ENCODE measurements at places on chromosomes 16 and 17.

- DNase-seq, result no peak
Measured at GRCh38 chr16:67435758-67436164, 4.8 kb downstream of the HSD11B2 start.

DNA sequence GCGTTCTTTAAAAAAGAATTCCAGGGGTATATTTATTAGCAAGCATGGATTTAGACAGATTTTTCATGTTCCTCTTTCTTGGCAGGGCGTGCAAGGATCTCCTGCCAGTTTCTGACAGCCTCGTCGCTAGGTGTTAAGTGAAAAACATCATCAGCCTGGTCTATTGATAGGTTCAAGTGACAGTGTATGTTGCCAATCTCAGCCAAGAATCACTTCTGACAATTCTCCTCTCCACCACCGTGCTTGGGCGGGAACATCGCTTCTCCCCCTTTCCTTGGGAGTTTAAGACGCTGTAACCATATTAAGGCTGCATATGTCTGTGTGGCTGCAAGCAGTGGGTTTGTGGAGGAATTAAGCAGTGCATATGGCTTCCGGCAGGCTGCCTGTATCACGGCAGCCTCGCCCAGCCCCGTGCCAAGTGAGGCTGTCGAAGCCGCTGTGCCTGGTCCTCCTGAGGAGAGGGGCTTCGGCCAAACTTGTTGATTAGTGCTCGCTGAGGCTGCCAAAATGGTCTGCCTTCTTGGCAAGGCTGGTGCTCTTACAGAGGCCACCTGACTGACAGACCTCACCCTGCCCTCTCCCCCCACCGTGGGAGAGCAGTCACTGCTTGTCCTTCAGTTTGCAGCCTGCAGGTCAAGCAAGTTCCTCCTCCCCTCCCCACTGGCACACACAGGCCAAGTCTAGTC lies 132.2 kb upstream of the MPHOSPH6 start:
- no peak for DNase-seq

- DNase-seq, result no peak
Measured at GRCh38 chr17:19796457-19796856, 48.4 kb upstream of the ALDH3A1 start.

GRCh38 chr17:78939615-78940014 lies 14.4 kb upstream of the TIMP2 start:
- no peak for DNase-seq

- DNase-seq, result no peak
Measured at GRCh38 chr16:66932076-66932475, 2.1 kb downstream of the CIAO2B start.

- peak; percentile 37 for DNase-seq
Measured at GRCh38 chr17:60127068-60128064, 22.4 kb upstream of the CA4 start.

- DNase-seq, result no peak
Measured at GRCh38 chr16:85948138-85948509, 49.2 kb downstream of the IRF8 start.

DNA sequence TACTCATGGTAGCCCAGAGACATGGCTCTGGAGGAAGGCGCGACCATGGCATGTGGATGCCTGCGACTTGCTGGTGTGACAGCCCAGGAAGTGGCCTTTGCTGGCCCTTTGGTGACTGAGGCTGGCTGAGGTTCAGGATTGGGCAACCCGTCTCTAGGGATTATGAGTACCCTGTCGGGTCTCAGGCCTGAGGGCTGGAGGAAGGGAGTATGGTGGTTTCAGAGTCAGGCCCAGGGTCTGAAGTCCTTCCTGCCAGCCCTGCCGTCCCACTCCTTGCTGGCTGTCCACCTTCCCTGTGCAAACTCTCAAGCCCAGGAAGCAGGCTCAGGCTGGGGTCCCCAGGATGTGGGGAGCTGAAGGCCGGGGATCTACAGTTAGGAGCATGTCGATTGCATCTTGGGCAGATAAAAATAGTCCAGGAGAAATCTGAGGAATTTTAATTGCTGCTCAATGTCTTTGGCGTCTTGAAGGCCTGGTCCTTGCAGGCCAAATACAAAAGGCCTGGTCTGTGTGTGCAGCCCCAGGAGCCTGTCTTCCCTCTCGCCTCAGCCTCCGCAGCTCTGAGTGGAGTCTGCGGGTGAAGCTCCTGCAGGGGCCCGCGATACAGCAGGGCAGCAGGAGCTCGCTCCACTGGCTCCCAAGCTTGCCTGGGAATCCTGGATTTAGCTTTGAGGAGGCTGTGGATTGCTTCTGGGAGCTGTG lies 52.5 kb downstream of the NKD1 start:
- no peak for DNase-seq

DNA sequence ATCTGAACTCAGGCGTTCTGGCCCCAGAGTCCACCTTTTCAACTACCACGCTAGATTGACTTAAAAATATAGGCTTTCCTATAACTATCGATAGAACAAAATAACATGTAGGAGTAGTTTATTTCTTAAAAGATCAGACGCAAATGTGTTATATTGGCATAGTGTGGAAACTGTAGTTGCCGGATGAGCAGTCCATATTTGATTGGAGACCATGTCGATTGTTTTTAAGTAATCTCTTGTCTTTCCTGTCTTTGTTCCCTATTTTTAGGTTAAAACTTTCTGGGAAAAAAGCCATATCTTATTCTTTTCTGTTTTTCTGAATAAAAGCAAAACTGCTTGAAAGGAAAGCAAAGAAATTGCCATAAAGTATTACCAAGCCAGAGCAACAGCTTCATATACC lies 53.1 kb downstream of the GAN start:
- DNase-seq, result no peak

DNA sequence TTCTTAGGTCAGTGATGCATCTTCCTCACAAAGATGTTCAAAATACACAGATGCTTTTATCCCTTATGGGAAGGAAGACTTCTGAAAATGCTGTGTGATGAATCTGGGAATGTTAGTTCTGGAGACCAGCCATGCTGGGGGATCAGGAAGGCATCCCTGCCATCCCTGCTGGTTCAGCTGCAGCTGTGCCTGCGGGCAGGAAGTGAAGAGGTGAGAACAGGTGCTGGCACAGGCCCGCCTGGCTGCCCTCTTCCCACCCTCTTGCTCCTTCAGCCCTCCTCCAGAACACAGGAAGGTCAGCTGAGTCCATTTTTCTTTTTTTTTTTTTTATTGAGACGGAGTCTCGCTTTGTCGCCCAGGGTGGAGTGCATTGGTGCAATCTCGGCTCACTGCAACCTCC lies 15.2 kb downstream of the RAB11FIP3 start:
- no peak for DNase-seq

DNA sequence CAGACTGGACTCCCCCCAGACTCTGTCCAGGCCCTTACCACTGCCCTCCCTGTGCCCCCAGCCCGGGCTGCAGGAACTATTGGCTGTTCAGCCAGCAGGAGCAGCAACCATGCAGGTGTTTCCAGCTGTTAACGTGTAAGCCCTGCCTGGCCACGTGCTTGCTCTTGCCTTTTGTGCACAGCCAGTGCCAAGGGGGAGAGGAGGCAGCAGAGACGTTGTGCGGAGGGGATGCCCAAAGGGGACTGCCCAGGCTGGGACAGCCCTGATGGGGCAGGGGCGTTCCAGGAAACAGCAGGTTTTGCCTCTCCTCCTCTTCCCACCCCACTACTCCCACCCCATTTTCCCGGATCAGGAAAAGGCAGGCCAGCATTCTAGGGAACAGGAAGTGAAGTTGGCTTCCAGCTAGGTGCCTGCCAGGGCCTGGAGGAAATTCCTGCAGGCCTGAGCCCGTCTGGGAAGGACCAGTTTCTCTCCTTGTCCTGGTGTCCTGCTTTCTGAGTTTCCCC lies 16.7 kb upstream of the LASP1NB start:
- no peak for DNase-seq

DNA sequence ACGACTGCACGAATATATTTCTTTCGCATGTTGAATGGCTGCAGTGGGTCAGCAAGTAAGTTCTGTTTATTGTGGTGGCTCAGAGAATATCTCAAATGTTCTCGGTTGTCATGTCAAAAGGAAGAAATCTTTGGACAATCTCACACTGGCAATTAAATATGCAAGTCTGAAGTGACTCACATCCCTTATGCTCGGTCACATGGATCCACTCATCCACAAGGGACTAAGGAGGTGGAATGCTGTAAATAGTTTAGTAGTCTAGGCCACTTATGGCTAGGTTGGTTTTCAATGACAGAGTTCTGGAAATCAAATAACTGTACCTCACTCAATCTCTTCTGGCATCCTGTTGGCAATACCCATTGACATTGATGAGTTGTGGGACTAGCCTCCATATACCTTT lies 33.0 kb upstream of the PMP22 start:
- no peak for DNase-seq

GRCh38 chr17:81977211-81977808 lies at the start of gene ASPSCR1:
Gene ASPSCR1, plus strand, starts transcription at chr17:81977629. Its CDS starts 18 bp downstream, at chr17:81977647.
- DNase-seq, result peak; percentile 60

DNA sequence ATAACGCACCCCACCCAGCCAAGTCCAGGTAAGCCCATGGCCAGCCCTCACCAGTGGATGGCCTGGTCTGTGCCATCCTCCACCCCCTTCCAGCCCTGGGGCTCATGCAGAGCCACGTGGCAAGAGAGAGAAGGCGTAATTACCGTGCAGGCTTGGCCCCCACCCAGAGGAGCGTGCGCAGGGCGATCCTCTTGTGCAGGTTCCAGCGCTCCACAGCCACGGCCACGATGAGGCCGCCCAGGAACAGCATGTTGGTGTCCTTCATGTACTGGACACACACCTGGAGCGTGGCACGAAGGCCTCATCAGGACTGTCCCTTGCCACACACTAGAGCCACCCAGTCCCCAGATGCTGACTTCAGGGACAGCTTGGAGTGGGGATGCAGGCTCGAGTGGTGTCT lies 6.7 kb downstream of the SLC13A5 start:
- no peak for DNase-seq

GRCh38 chr16:1398826-1399581 lies 15.5 kb downstream of the UNKL start:
- DNase-seq, result no peak

GRCh38 chr17:74981979-74982662 lies 5.3 kb upstream of the CDR2L start:
- DNase-seq, result peak; percentile 88

DNA sequence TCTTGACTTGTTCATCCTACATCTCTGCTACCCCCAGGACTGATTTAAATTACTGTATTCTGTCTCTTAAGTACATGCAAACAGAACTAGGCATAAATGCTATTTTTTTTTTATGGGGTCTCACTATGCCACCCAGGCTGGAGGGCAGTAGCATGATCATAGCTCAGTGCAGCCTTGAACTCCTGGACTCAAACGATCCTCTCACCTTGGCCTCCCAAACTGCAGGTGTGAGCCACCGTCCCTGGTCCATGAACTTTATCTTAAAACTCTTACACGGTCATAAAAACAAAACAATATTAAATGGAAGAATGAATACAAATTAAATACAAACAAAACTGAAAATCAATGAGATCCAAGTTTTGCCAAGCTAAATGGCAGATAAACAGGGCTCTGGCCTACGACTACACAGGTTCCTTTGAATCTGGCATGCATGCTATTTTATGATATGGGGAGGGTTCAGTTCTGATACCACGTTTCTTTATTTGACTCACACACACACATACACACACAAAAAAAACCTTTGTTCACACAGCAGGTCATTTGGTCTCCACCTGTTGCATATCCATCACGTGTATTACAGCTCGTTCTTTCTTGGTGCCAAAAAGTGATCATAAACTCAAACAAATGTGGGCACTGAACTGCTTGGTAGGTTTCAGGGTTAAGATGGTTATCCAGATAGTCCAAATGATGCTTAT lies 1.1 kb upstream of the PKD1L3 start:
- DNase-seq, result no peak

GRCh38 chr17:59338498-59338897 lies 7.0 kb downstream of the YPEL2 start:
- no peak for DNase-seq

- DNase-seq, result no peak
Measured at GRCh38 chr17:16121915-16122314, 93.4 kb downstream of the NCOR1 start.

DNA sequence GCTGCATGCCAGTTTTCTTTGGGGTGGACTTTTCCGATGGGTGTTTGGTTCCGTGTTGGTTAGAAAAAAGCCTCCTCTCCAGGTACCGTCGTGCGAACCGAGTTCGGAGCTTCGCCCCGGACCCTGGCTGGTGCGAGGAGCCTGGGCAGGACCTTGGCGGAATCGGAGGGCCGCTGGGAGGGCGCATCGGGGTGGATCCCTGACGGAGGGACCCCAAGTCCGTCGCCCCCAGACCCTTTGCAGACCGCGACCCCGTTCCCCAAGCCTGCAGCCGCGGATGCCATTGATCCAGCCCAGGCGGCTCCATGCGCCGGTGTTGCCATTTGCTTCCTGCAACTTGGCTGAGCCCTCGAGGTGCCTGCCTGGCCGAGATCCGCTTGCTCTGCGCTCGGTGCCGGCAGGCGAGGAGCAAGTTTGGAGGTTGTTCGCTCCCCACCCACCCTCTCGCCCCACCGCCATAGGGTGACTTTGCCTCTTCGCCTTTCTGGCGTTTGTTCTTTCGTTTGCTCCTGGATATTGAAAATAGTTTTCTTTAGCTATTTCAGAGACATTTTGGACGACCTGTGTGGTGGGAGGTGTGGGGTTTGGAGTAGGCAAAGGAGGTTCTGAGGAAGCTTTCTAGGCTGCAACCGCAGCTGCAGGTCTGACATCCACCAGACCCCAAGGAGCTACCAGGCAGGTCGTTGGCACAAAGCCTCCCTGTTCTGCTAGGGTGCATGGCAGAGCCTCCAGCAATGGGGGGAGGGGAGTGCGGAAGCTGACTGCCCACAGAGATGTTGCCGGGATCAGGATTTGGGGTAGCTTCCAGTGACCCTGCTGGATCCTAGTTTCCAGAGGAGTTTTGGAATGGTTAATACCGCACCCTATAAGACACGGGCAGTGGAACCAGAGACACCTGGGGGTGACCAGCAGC lies 58.2 kb downstream of the RAP1GAP2 start:
- no peak for DNase-seq

DNA sequence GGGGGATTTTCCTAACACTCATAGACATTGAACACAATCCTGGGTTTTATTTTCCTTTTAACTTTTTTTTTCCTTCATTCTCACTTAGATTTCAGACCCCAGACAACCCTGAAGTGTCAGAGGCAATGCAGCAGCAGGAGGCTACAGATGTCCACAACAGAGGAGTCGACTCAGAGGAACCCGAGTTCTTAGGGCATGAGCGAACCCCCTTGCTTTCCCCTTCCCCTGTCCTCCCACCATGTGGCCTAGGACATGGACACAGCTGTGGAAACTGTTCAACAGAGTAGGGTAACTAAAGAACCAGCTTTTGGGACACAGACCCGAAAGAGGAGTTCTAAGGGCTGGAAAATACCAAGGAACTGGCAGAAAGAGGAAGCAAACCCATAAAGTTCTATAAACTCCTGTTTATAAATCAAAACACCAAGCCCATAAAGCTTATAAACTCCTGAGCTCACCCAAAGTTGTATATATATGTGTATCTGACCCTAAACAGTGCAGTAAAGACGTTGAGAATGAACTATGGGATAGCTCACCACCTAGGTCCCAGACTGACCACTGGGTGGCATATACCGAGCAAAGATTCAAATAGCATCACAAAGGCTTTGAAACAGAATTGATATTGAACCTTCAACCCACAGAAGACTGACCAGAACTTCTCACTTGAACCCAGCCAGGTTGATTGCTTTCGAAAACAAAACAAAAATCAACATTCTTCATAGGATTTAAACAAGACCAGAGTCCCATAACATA lies 33.9 kb downstream of the CMTM4 start:
- no peak for DNase-seq

GRCh38 chr16:71767060-71767900 lies 41.4 kb downstream of the AP1G1 start:
- DNase-seq, result no peak

Data from HuH-7.5 (cell line).